NCI-H510A treated with DMSO at 0.1 percent for 48 hours (cell line): ENCODE measurements at places on chromosomes 13 and 19.

- DNase-seq = no peak
These were observed 23.6 kb downstream of the TUBA3C start for GRCh38 chr13:19158006-19158405.

GRCh38 chr13:37546087-37546486 is 52.5 kb downstream of the POSTN start:
- no peak for DNase-seq

DNA sequence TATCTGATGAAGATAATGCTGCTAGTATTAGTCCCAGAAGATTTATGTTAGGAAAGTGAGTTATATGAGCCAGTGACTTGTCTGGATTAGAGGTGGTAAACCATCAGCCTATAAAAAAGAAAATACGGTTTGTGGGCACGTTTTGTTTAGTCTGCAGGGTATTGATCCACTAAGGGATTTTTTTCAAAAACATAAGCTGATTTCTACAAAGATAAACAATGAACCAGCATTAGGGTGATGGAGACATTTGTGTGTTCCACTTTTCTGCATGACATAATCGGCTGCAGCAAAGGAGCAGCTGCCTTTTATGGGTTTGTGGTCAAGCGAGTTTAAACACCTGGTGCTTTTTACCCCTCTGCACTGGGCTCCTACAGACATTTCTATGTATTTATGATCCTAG is 836.4 kb upstream of the GPC6 start:
- DNase-seq = peak; percentile 95

DNA sequence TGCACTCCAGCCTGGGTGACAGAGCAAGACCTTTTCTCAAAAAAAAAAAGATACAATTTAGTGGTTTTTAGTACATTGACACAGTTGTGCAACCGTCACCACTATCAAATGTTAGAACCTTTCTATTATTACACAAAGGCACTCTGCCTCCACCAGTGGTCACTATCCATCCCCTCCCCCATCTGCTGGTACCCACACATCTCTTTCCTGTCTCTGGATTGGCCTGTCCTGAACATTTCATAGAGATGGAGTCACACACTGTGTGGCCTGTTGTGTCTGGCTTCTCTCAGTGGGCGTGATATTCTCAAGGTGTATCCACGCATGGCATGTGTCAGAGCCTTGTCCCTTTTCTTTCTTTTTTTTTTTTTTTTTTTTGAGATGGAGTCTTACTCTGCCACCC is 11.2 kb downstream of the KDM4B start:
- no peak for DNase-seq

DNA sequence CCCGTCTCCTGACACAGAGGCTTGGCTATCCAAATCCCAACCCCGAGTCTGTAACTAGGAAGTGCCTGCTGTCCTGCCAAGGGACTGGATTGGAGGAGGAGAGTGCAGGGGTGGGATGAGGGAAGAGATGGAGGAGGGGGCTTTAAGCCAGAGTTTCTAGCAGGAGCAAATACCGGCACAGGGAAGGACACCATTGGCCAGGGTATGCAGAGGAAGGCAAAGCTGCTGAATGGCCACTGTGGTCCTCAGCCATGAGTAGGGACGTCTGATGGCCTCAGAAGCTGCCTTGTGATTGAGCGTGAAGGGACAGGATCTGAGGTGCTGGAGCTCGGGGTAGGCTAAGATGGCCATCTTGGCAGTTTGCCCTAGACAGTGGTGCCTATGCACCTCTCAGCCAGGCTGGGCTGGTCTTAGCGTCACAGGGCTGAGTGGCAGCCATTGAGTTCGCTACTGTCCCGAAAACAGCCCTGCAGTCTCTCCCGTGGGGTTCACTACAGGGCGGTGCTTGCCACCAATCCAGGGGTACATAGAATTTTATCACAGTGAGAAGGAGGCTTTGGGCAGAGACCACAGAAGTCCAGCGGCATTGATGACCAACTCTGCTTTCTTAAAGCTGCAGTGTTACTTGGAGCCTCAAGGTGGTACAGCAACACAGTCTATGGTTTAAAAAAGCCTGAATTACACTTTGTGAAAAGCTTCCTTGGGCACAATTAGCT is 61.8 kb downstream of the AKAP11 start:
- no peak for DNase-seq

- DNase-seq = no peak
These were observed 224.1 kb downstream of the SLITRK6 start for GRCh38 chr13:85575110-85575509.

DNA sequence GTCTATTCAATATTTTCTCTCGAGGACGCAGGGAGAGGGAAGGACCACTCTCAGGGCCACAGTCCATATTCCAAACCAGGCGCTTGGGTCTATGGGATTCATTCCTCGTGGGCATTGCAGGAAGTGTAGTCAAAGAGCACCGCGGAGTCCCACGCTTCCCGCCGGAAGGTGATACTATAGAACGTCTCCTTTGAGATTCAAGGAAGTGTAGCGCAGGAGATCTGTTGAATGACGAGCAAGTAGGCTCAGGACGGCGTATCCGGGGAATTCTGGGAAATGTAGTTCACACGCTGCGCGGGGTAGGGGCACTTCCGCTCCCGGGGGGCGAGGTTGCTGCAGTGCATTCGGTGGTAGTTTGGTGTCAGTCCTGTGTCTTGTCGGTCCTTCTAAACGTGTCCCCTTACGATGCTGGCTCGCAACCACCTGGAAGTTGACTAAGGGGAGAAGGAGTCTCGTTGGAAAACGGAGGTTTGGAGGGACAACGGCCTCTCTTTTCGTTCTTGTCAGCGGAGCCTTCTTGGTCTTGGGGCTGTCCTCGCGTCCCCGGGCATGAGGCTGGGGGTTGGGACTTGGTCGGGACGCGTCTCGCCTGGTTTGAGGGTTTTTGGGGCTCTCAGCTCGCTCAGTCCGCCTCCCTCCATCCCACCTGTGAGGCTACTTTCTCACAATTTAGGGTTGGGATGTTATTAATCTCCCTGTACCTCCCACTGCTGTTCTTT is at the start of gene ZNF284:
ZNF284 (plus strand) TSS at position 336 of the 719 bp plus-strand sequence. CDS start 4,231 bp downstream, outside the sequence.
- peak; percentile 77 for DNase-seq

- no peak for DNase-seq
These were observed 7.6 kb upstream of the GPI start for GRCh38 chr19:34357431-34357830.

DNA sequence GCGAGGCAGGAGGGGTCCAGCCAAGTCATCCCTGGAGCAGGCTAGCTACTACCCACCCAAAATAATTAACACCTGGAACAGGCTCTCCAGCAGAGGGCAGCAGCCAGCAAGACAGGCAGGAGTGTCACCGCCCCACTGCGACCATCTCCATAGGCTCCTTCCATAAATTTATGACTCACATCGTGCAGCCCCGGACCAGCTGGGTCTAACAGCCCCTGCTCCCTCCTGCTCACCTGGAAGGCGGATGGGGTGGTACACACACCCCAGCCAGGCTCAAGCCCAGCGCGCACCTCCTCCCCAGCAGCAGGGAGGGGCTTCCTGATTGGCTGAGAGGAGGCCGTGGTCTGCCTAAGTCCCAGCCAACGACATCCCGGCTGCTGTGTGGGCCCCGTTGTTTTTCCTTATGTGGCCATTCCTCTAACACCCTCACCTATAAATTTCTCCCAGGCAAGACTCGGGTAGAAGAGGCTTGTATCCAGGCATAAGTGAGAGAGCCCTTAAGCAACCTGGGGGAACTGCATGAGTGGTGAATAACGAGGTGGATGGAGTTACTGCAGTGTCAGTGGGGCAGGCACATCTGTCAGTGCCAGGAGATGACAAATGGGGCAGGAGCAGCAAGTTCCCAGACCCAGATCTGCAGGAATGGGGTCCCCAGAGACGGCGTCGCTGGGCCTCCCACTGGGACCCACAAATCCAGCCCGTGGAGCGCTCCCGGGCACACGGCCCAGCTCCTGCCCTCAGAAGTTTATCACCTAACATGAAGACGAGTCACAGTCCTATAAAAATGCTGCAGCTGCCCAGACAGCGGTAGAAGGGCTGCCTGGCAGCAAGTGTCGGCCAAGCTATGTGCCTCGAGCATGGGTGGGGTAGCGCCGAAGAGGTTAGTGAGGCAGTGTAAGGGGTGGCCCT is 43.1 kb downstream of the CEBPG start:
- peak; percentile 36 for DNase-seq

DNA sequence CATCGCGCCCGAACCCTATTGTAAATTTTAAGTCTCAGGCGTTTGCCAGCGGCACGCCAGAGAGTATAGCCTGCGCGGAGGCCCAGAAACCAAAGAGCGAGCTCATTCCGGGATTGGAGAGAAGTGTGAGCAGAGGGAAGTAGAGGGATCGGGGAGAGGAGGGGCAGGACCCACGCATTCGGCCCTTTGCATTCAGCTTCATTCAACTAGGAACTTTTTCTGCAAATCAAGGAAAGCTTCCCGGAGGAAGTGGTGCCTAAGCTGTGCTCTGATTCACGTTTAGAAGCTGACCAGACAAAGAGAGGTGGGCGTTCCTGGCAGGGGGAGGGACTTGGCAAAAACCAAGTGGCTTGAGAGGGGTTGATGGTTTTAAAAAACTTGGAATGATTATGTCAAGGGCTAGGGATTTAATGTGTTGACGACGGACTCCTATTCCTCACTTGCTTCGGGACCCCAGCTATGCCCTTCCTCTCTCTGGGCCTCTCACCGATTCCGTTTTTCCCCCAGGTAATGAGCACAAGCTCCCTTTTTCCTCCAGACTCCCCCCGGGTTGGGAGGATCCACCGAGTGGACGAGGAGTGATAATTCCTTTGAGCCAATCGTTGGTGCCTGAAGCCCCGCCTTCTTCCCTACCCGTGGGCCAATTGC is 811 bp upstream of the PRMT1 start:
- DNase-seq = peak; percentile 99

- DNase-seq = no peak
These were observed 201.7 kb downstream of the SPRY2 start for GRCh38 chr13:80139196-80139595.

DNA sequence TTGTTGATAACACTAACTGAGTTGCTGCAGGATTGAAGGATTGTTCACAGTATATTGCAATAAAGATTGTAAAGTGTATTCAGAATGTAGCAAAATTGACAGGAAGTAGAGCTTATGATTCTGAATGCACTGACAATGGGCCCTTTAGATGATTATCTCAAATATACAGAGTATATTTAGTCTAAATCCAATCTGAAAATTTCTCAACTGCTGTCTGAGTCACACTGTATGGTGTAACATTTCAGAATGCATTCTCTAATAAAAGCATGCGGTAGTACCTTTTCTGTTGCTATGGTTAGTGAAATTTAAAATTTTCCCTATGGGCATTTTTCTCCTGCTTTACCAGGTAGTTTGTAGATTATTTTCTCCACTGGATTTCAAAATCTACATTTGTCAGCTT is 365.2 kb downstream of the PCDH17 start:
- DNase-seq = no peak

GRCh38 chr19:12995596-12996405 is 526 bp downstream of the NFIX start:
- no peak for DNase-seq

DNA sequence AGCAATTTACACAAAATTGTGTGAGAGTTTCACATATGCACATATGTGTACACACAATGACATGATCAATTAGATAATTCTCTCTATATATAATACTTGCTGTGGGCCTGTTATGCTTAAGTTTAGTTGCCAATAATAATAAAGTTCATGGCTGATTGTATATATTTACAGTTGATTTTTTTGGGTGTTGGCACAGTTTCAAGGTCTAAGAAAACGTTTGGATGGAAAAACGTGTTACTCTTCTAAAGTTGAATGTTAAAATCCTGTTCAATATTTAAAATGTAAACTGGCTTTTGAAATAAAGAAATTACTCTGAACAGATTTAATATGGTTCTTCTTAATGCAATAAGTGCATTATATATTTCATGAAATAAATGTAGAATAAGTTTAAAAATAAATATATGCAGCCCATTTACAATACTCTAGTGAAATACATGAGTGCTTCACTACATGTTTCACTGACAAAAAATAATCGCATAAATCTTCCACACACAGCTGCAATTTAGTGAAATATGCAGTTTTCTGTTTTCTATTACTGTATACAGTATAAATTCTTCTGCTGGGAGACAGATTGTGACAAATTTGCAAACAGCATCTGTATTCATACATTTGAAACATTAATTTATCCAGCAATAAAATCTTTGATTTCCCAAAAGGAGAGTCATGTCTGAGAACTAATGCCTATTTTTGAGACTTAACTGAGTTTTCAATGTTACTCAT is 586.9 kb upstream of the KLHL1 start:
- no peak for DNase-seq

GRCh38 chr19:2101417-2102335 is 5.0 kb downstream of the IZUMO4 start:
- DNase-seq = no peak

- no peak for DNase-seq
These were observed at the start of gene SIGLEC6 for GRCh38 chr19:51531349-51532315. Gene SIGLEC6, minus strand, starts transcription at chr19:51531670. Its CDS starts 22 bp downstream, at chr19:51531648.

GRCh38 chr19:45632468-45633196 is 6.6 kb downstream of the EML2 start:
- peak; percentile 31 for DNase-seq

- DNase-seq = no peak
These were observed 195.1 kb downstream of the RFC3 start for GRCh38 chr13:34013061-34013460.

DNA sequence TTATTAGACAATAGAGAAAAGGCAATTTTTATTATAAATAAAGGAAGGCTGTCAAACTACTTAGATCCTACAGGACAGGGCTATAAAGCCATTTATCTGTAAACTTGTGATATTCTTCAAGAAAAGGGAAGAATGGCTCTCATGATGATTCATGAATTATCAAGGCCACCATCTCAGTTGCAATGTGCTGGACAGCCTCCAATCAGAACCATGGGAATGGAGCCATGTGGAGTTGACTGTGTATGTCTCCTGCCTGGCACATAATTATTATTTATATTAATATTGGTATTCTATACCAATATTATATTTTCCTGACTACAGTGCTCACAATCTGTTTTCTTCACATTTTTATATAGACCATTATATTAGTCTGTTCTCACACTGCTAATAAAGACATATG is 560.5 kb upstream of the MIR17HG start:
- DNase-seq = no peak

DNA sequence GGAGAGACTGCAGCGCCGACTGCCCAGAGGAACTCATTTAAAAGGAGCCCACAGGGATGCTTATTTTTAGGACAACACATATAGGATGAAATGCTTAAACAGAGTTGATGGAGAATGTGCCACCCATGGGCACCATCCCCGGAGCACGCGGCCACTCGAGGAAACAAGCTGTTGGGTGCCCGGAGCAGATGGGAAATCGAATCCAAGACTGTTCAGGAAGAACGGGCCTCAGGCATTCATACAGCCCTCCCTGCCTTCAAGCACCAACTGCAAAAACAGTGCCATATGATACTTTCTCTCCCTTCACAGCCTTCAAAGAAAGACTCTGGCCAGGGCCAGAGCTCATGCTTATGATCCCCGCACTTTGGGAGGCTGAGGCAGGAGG is 40.2 kb downstream of the RAB20 start:
- peak; percentile 53 for DNase-seq

- DNase-seq = peak; percentile 83
These were observed 31.2 kb downstream of the GADD45B start for GRCh38 chr19:2507109-2507508.

GRCh38 chr19:49168421-49168820 is 10.8 kb downstream of the TRPM4 start:
- DNase-seq = no peak

DNA sequence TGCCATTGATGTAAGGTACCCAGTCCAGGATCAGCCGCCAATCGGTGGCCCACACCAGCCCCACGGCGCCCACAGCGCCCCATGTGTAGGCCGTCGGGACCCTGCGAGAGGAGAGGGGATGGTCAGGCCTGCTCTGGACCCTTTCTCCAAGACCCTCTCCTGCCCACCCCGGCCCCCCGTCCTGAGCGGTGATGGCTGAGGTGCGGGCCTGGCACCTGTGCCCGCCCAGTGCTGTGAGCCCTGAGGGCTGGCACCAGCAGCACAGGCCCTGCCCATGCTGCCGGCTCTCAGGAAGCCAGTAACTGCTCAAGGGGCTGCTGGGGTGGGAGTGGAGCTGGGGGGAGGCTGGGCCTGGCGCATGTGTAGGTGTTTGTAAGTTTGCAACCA is 5.8 kb downstream of the UQCR11 start:
- no peak for DNase-seq
